ENCODE measurements at places on chromosomes 6 and 20. TPM values are rescaled to one million over a fixed set of nuclear protein-coding genes. Genes with fewer than 3 reads are reported as not detected.

NRSN1 gene
- not detected for total RNA-seq

DNA sequence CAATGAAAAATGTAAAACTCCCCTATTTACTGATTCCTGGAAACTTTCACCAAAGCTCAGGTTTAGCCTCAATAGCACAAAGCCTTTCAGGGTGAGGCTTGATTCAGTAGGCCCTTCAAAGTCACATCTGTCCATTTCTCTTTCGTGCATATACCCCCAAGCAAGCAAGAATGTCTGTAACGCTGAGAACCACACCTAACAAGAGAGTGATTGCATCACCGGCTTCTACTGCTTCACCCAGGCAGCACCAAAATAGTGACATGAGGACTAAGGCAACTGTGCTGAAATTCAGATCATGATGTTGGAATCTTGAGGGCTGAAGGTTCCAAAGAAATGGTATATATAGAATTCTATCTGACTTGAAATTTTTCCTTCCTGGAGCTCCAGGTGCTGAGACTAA lies 26.1 kb downstream of the CGA start:
- no peak for DNase-seq

PAX1 gene
- not detected for total RNA-seq

- DNase-seq, result no peak
Observed at GRCh38 chr6:12656906-12657305, 59.7 kb upstream of the PHACTR1 start.

DNA sequence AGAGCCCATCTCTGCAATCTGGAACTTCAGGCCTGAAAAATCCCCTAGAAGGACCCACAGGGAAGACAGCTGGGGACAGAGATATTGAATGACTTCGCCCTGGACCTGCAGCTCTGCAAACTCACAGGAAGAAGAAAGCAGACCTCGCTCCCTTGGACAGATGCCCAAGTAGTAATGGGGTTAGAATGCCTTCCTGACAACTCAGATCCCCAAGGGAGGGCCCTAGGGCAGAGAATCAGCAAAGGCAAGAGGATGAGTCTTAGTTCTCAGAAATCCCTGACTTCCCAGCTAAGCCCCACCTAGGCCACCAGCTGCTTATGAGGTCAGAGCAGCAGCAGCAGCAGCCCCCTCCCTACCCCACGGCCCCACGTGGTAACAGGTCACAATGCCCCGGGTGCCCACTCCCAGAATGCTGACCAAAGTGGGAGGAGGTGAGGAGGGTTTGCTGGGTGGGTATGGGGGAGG lies at the start of gene C20orf141:
Gene C20orf141 (plus strand): TSS at position 401 of the 465 bp plus-strand sequence. CDS start 198 bp downstream, outside the sequence.
- DNase-seq, result peak; percentile 100

DNA sequence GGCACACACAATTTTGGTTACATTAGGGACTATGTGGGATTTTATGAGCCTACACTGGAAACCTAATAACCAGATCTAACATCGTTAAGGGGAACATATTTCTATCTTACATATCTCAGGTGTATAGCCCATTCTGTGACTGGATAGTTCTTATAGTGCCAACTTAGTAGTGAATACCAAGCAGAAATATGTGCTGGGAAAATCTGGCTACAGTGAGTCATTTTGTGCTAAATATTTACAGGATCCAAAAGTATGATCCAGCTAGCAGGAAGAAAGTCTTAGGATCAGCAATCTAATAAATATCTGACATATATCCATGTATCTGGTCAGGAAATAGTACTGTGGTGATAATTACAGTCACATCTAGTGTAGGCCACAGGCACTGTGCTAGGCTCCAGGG lies 94.6 kb upstream of the INSM1 start:
- DNase-seq, result peak; percentile 62

RAB23 gene
- total RNA-seq, result 60.5 TPM

DNA sequence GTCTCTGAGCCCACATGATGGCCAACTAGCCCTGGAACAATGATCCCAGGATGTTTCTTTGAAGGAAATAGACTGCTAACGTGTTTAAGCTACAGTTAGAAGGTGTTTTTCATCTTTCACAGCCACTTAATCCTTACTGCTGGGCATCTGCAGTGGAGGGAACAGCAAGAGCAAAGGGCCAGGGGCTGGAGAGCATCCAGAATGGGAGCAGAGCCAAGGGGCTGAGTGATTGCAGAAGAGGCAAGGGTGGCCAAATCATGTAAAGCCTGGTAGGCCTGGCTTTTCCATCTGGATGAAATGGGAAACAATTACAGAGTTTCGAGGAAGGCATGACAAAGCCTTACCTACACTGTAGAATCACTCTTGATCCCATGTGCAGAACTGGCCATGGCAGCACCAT lies 18.7 kb upstream of the LAMP5 start:
- no peak for DNase-seq

DNA sequence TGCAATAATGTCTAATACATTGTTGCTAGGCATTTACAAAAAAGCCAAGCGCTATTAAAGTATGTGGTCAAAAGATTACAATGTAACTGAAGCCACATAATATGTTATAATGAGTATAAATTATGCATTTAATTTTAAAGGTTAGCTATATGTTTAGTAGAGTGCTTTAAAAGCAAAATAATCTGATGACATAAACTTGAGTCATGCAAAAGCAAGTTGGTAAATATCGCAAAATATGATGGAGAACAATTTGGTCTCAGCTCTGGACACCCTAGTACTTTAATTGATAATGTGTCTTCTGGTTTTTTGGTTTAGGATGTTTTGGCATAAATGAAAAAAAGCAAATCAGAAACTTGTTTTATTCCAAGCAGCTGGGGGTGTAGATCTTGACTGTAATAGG lies 188.6 kb upstream of the RREB1 start:
- no peak for DNase-seq

GRCh38 chr6:105994591-105995390 lies 91.3 kb upstream of the PRDM1 start:
- DNase-seq, result peak; percentile 87

TBXT gene
- total RNA-seq, result not detected

ESR1 gene
- total RNA-seq, result not detected

FERMT1 gene
- total RNA-seq, result 2.0 TPM

GRCh38 chr20:12152996-12153395 lies 235.3 kb downstream of the BTBD3 start:
- DNase-seq, result peak; percentile 94

DNA sequence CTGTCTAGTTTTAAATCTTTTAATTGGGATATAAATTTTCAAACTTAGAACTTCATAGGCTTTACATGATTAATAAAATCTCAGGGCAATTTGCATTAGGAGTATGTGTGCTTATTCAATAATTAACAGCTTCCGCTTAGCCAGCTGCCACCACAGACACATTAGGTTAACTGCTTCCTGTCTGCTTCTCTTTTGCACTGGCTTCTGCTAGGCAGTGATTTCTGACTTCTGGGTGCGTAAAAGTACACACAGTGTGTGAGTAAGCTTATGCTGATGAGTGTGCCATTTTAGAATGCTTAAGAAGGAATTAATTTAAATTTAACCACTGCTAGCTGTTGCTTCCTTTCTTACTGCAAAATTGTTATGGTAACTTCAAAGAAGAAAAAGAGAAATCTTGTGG lies 73.9 kb downstream of the F13A1 start:
- DNase-seq, result no peak

DSP gene
- 24.3 TPM for total RNA-seq

GRCh38 chr6:52394251-52394666 lies 25.9 kb upstream of the EFHC1 start:
- DNase-seq, result no peak

GRCh38 chr20:34072778-34073177 lies 39.3 kb downstream of the EIF2S2 start:
- DNase-seq, result no peak

- DNase-seq, result peak; percentile 97
Observed at GRCh38 chr6:11971154-11971553, 41.0 kb upstream of the HIVEP1 start.

- DNase-seq, result peak; percentile 80
Observed at GRCh38 chr20:52958211-52958610, 13.9 kb upstream of the TSHZ2 start.

GRCh38 chr6:360764-361373 lies 30.7 kb upstream of the IRF4 start:
- no peak for DNase-seq

FLRT3 gene
- total RNA-seq, result 0.27 TPM

CST7 gene
- 4.2 TPM for total RNA-seq

TENT5A gene
- 64.6 TPM for total RNA-seq

DEFB121 gene
- not detected for total RNA-seq

- DNase-seq, result no peak
Observed at GRCh38 chr6:2796861-2797260, 31.7 kb downstream of the WRNIP1 start.

GINS1 gene
- total RNA-seq, result 31.5 TPM

Measured in M059J (cell line).